ENCODE measurements at places on chromosomes 3 and 15.
A peak's percentile ranks its signal among the peaks of the same experiment; 100 is the strongest.

DNA sequence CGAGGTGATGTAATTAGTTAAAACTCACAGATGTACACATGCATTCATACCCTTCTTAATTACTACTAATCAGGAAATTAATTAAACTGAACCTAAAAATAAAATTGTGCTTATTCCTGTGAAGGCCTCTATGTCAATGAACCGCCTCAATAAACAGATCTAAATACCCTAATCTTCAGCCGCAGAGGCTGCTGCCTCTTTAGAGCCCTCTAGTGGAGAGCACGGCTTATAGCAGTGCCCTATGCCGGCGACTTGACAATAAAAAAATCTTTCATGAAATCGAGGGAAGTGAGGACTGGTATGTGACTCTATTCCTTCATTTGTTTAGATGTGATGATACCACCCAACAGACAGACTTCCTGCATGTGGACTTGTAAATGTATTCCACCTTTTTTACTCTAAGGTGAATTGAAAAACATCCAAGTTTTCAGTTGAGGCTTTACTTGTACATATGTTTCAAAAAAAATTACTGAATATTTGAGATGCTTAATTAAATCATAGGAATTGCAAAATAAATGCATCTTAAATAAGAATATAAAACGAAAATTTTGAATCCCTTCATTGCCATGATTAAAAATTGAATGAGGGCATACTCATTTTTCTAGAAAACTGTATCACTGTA, 8.3 kb upstream of the EPHA3 start:
- peak; percentile 81 for DNase-seq

- no peak for DNase-seq
Observed at GRCh38 chr3:193978486-193978885, 157.5 kb upstream of the HES1 start.

GRCh38 chr3:171760477-171760876, 49.8 kb downstream of the PLD1 start:
- no peak for DNase-seq

- no peak for DNase-seq
Observed at GRCh38 chr3:65928110-65928509, 110.6 kb downstream of the MAGI1 start.

- peak; percentile 15 for DNase-seq
Observed at GRCh38 chr3:69491975-69492374, 106.1 kb upstream of the FRMD4B start.

DNA sequence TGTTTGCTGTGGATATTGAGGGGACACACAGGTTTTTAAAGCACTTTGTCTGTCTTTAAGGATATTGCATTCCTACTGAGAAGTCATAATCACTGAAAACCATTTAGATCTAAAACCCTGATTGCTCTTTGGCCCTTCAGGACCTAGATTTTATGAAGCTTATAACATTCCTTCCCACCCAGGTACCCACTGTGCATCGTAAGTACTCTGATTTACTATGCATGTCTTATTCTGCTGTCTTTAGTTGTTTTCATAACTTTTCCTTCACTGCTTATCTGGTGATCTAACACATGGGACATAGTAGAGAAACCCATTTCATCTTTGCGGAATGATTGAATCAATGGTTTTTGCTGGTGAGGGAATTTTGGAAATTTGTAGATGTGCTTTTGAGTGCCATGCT, 247.0 kb upstream of the RARB start:
- DNase-seq, result no peak

DNA sequence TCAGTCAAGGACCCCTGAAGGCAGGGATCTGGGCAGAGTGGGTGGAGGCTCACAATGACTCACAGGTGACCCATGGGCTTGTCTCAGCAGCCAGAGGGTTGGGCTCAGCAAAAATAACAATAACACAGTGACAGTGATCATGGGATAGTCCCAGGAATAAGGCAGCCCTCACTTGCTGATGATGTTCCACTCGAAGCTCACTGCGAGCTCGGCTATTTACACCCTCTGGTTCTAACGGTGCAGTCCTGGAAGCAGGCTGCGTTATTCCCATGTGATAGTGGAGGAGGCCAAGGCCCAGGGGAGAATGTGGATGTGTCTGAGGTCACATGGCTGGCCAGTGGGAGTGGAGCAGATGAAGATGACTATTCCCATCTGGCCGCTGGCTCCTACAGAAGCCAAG, 16.2 kb downstream of the CCDC33 start:
- DNase-seq, result no peak

DNA sequence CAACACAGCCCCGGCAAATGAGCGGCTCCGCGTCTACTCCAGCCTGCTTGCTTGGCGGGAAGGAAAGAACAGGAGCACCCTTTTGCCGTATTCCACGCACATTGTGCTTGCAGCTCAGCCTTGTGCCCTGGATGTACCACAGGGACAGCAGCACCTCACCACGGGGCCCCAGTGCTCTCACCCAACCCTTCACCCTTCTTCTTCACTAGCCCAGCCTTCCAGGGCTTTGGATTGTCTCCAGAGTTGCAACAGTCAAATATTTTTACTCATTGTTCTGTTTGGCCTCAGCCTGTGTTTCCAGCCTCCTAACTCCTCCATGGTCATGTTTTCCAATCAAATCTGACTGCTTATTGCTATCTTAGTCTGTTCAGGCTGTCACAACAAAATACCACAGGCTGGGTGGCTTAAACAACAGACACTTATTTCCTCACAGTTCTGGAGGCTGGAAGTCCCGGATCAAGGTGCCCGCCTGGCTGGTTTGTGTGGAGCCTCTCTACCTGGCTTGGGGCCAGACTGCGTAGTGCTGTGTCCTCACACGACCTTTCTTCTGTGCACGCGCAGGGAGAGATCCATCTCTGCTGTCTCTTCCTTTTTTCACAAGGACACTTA, 79.2 kb upstream of the ABHD17C start:
- DNase-seq, result no peak

GRCh38 chr3:28053759-28054158, 187.7 kb upstream of the CMC1 start:
- no peak for DNase-seq

GRCh38 chr15:23420806-23421575, 26.1 kb downstream of the GOLGA6L2 start:
- DNase-seq, result no peak

GRCh38 chr15:39232512-39232911, 348.4 kb upstream of the THBS1 start:
- DNase-seq, result no peak

- no peak for DNase-seq
Observed at GRCh38 chr15:28271697-28272260, 50.2 kb downstream of the HERC2 start.

DNA sequence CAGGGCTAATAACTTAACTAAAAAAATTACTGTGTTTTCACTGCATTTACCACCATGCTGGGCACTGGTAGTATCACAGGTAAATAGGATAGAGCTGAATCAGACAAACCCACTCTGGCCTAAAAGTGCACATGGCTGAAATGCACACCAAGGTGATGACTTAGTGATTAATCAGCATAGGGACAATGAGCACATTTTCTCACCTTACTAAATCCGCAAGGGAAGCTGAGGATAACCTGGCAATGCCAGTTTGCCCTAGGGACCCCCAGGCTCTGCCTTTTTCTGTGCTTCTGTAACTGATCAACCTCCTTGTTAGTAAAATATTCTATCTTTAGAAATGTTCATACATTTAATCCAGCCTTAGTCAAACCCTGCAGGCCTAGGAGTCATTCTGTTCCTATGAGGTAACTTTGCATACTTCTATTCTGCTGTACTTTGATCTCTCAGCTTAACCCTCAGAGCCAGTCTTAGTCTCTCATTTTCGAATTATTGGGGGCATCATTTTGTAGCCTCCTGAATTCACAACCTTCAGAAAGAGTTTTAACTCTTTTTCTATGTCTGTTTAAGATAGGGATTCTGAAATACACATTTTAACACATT, 562.9 kb upstream of the KCNMB2 start:
- DNase-seq, result no peak

- no peak for DNase-seq
Observed at GRCh38 chr3:196288141-196288460, 575 bp upstream of the PCYT1A start.

DNA sequence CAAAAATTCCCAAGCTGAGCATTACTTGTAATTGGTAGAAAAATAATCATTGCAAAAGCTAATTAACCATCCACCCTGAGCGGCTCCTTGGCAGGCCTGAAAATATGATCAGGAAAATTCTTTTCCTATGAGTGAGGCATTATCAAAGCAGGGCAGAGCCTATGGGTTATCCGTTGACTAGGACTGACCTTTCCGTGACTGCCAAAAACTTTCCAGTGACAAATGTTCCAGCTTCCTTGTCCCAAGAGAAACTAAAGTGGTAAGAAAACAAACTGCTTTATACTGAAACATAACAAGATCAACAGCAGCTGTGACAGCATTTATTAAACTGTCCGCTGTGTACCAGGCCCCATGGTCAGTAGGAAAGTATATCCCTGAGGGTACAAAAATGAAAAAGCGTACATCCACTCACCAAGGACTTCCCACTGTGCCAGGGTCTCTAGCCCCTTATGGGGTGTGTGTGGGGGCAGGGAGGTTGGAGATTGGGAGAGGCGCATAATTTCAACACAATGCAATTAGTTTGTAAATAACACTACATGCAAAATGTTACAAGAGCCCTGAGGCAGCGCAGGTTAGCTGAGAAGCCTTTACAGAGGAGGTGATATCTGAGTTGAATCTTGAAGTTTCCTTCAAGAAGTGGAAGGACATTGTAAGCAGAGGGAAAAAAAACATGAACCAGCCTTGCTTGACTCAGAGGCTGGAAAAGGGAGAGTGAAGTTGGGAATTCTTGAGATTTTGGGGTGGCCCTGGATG, 8.5 kb downstream of the LIPC start:
- DNase-seq, result no peak
